ENCODE measurements at places on chromosomes 7 and 10.

- DNase-seq: no peak
Observed at GRCh38 chr7:83178796-83179195, 16.1 kb upstream of the PCLO start.

- no peak for DNase-seq
Observed at GRCh38 chr7:1240517-1241257, 8.0 kb downstream of the UNCX start.

- no peak for DNase-seq
Observed at GRCh38 chr10:127283576-127283975, 87.2 kb upstream of the INSYN2A start.

- no peak for DNase-seq
Observed at GRCh38 chr10:108184114-108184513, 1019.6 kb upstream of the SORCS1 start.

- no peak for DNase-seq
Observed at GRCh38 chr10:99785646-99786045, 3.2 kb downstream of the ABCC2 start.

- DNase-seq: no peak
Observed at GRCh38 chr10:8233049-8233448, 178.6 kb downstream of the GATA3 start.

- DNase-seq: no peak
Observed at GRCh38 chr7:8214244-8214824, 47.6 kb downstream of the ICA1 start.

DNA sequence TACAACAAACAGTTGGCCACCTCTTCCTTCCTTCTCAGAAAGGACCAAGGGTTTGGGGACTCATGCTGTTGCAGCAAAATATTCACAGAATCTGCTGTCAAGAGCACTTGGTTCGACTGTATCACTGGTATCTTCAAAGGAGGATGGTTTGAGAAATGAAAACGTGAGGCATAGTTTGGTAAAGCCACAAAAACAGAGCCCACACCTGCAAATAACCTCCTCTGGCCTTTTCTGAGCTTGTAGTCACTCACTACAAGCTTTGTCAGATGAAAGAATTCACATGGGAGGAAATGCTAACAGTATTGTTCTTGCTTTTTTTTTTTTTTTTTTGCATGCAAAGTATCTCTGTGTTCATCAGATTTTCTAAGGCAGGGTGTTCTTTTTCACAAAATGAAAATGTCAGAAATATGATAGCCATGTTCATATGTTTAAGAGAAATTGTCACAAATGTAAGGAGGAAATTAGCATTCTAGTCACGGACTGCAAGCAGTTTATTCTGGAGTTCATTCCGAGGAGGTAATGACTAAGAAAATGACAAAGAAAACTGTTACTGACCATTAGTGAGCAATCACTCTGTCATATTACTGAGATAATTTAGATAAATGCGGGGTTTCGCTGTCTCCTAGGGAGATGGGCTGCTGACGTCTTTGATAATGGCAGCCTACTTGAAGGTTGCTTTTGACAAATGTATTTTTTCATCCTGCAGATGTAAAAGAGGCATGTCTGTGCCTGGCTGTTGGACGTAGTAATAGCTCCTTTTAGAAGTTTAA lies 117.8 kb upstream of the MYO3A start:
- no peak for DNase-seq

- DNase-seq: no peak
Observed at GRCh38 chr7:106792233-106792926, 72.7 kb upstream of the PIK3CG start.

DNA sequence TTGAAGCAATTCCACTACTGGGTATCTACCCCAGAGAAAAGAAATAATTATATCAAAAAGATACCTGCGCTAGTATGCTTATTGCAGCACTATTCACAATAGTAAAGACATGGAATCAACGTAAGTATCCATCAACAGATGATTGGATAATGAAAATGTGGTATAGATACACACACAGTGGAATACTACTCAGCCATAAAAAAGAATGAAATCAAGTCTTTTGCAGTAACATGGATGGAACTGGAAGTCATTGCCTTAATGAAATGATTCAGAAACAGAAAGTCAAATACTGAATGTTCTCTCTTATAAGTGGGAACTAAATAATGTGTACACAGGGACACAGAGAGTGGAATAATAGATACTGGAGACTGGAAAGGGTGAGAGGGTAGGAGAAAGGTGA lies 7.4 kb upstream of the SLC35B4 start:
- no peak for DNase-seq

- no peak for DNase-seq
Observed at GRCh38 chr7:85081392-85081791, 105.5 kb downstream of the SEMA3D start.

DNA sequence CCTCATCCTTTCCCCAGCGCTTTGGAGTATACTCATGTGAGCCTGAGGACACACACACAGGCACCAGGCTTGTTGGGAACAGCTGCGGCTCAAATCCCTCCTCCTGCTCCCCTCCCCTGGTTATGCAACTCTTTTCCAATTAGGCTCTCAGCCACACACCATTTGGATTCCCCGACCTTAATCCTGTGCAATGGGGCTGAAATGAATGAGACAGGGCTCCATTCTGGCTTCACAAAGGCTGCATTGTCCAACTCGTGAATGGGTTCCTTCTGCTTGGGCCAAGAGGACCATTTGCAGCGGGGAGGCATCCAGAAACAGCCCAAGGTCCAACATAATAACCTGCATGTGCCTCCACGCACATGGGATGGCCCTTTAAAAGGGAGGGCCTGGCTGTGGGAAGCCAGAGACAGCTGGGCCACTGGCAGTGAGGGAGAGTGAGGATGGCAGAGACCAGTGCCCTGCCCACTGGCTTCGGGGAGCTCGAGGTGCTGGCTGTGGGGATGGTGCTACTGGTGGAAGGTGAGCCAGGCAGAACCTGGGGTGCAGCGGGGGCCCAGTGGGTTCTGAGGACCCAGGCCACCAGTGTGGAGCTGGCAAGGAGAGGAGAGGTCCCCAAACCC lies at the start of gene RGR:
Gene RGR, plus strand, starts transcription at position 403 of the 620 bp plus-strand sequence. Its CDS starts 38 bp downstream, at position 441.
- DNase-seq: no peak

GRCh38 chr10:13717936-13718772 lies 131.4 kb downstream of the PRPF18 start:
- DNase-seq: peak; percentile 38

DNA sequence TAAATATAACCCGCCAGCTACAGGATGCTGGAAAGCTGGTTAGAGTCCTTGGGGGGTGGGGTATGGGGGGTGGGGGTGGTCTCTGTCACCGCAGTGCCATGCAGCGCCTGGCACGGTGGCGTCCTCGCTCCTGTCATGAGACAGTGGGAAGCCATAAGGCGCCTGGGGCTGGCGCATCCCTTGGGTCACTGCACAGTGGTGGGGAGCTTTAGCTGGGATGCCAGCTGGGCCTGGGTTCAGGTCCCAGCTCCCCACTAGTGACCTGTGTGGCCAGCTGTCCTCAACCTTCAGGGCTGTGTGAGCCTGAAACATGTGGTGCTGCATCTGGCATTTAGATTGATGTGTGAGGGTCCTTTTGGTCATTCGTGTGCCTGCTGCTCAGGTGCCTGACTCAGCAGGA lies 93.9 kb downstream of the BMS1 start:
- DNase-seq: no peak

DNA sequence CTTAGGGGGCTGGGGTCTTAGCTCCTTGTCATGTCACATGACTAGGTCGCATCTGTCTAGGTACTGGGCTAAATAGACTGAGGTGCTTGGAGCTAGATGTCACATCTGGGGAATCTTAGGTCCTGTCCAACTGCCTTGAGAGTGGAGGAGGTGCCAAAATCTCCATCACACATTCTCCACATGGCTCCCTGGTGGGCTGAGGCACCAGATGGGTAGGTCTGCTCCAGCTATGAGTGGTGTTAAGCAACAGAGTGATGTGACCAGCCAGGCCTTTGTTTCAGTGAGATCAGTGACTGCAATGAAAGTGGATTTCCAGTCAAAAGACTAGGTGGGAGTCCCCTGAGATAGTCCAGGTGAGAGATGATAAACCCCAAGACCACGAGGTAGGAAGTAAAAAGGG lies 251.8 kb downstream of the BMPER start:
- no peak for DNase-seq

GRCh38 chr10:108393089-108393488 lies 1228.6 kb upstream of the SORCS1 start:
- DNase-seq: no peak

DNA sequence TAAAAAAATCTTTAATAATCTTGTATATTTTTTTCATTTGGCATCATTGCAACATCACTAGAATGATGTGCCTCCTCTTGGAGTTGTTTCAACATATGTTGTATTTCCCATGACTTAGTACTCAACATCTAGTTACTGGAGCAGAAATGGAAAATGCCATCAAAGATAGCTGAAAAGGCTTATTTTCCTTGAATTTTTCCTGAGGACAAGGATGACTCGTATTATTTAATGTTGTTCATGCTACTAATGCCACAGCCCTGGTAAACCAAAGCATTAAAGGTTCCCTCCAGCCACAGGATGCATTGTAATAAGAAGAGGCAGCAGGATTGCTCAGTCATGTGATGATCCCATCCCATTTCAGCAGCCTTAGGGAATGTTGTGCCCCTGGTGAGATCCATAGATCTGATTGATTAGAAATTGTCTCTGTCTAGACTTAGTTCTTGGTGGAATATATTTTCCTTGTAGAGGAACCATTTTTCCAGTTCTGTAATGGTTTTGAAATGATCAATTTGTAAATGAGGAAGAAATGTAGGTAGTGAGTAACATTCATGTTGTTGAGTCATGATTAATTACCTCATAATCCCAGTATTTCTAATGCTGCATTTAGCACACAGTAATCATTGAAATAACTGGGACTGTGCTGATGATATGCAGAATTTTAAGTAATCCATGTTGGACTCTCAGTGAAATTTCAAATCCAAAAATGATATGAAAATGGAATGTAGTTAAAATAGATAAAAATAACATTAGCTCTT lies 91.3 kb upstream of the SMIM30 start:
- no peak for DNase-seq

GRCh38 chr7:92674379-92674778 lies 84.2 kb upstream of the FAM133B start:
- no peak for DNase-seq

- no peak for DNase-seq
Observed at GRCh38 chr10:117257721-117258120, 16.8 kb downstream of the SLC18A2 start.

DNA sequence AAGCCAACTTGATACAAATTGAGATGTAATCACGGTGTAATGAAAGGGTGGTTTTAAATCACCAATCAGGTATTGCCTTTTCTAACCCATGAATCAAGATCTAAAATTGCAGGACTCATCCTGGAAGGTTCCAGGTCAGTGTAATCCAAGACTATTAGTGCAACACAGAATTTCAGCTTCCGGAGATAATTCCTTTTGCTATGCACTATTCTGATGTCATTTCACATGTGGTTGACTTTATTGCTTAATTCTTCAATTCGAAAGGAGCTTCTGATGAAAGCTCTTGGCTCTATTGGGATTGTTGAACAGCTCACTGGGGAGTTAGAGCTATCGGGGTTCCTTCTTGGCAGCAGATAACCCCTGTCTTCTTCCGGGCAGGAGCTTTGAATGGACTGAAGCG lies 147.4 kb upstream of the INSYN2A start:
- DNase-seq: no peak

DNA sequence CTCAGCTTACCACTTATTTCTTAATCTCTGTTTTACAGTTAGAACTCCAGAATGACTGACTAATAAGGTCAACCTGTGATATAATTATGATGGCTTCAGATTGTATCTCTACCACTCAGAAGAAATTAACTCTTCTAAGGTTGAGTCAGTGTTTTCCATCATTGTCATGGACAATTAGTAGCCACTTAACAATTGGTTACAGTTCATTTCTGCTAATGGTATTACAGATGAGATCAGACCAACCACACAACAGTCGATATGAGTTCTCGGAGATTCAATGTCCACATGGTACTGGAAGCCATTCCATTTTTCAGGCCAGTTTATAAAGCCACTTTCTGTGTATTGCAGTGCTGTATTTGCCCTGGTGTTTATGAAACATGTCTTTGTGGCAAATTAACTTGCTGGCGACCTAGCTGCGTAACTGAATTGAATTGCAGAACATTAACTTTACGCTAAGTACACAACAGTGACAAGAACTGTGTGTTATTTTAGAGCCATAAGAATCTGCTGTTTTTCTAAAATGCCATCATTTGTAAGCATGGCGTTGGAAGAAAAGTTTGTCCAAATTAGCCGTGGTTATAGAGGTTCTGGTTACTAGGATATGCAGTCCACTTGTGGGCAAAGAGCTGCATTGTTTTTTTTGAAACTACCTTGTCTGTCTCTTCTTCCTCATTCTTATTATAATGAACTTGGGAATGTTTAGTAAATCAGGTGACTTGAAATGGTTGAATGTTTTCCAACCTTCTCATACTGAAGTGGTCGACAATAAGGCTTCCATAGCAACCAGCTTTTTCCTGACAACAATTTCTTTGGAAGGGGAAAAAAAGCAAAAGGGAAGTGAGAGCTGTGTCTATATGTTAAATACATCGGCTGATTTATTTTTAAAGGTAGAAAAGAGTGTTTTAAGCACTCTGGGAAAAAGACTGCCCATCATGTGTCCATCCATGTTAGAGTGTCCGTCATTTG lies 76.4 kb downstream of the CELF2 start:
- no peak for DNase-seq

- no peak for DNase-seq
Observed at GRCh38 chr7:107319724-107320228, 150.1 kb upstream of the GPR22 start.

- peak; percentile 32 for DNase-seq
Observed at GRCh38 chr10:1737222-1738061, at the start of gene ADARB2. Gene ADARB2 (minus strand): TSS chr10:1737525.

- no peak for DNase-seq
Observed at GRCh38 chr7:128309976-128310375, 33.7 kb downstream of the RBM28 start.
